ENCODE measurements at places on chromosomes 4 and X.
A peak's percentile ranks its signal among the peaks of the same experiment; 100 is the strongest.

GRCh38 chr4:80452055-80452454 is 116.5 kb downstream of the CFAP299 start:
- no peak for DNase-seq

- DNase-seq, result no peak
These were observed 231.1 kb downstream of the SLC39A8 start for GRCh38 chr4:102114118-102114630.

GRCh38 chr4:108024878-108025165 is 35.1 kb downstream of the HADH start:
- peak; percentile 41 for DNase-seq

- no peak for DNase-seq
These were observed 13.7 kb downstream of the LINC00632 start for GRCh38 chrX:140723121-140723715.

- DNase-seq, result no peak
These were observed 88.3 kb downstream of the FAM53A start for GRCh38 chr4:1595789-1596325.

DNA sequence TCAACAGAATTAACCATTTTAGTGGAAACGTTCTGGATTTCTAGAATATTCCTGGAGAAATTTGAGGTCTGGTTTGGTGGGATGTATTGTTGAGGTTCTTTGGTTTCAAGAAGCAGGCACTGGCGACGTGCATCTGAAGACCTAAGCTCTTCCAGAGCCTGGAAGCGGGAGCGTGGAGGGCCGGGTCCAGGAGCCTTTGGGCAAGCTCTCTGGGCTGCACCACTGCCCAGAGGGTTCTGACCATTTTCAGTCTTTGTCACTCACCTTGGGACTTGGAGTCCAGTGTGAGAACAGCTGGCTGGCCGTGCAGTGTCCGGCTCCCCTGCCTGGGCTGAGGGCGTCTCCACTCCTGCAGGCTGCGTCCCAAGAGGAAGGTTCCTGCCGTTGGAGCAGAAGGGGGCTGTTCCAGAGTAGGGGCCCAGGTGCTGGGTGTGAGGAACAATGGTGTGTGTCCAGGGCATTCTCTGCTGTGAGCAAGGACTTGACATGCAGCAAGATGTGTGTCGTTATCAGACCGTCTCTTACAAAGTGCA is 24.0 kb downstream of the PIGG start:
- DNase-seq, result no peak

DNA sequence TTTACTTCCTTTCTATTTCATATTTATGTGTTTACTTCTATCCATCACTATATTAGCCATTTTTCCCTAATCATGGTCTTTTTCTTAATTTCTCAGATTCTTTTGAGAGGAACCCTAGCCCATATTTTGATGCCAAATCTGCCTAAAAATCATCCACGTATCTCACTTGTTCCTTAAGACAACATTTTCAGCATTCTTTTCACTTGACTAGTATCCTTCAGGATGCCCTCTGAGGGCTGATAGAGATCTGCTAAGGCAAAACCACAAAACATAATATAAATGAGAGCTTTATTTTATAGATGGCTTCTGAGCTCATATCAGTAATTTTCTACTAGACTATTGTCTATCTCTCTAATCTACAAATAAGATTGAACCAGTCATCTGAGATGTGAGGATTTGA is 341.9 kb downstream of the GPM6A start:
- DNase-seq, result peak; percentile 45

DNA sequence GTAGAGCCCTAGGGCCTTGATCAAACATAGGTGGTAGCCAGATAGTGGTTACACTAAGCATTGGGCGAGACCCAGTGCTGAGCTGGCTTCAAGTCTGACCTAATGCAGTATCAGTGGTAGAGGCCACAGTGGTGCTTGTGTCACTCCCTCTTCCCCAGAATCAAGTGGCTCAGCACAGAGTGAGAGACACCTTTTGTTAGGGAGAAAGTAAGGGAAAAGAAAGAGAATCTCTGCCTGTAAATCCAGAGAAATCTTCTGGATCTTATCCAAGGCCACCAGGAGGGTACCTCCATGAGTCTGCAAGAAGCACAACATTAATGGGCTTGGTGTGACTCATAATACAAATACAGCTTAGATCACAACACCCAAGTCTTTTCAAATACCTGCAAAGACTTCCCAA is 117.7 kb upstream of the SLC6A14 start:
- no peak for DNase-seq

DNA sequence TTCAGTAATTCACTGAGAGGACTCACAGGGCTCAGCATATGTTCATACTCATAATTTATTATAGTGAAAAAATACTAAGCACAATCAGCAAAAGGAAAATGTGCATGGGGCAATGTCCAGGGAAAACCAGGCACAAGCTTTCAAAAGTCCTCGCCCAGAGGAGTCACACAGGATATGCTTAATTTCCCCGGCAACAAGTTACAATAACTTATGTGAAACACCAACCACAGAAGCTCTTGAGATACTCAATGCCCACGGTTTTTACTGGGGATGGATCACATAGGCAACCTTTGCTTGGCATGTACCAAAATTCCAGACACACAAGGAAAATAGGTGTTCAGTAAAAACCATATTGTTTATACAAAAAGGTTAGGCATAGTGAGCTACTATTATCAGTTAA is 38.5 kb upstream of the STPG2 start:
- DNase-seq, result peak; percentile 51

- no peak for DNase-seq
These were observed 10.8 kb downstream of the IGFBP7 start for GRCh38 chr4:57099363-57099762.

GRCh38 chr4:6715704-6716017 is 313 bp upstream of the BLOC1S4 start:
- DNase-seq, result no peak

DNA sequence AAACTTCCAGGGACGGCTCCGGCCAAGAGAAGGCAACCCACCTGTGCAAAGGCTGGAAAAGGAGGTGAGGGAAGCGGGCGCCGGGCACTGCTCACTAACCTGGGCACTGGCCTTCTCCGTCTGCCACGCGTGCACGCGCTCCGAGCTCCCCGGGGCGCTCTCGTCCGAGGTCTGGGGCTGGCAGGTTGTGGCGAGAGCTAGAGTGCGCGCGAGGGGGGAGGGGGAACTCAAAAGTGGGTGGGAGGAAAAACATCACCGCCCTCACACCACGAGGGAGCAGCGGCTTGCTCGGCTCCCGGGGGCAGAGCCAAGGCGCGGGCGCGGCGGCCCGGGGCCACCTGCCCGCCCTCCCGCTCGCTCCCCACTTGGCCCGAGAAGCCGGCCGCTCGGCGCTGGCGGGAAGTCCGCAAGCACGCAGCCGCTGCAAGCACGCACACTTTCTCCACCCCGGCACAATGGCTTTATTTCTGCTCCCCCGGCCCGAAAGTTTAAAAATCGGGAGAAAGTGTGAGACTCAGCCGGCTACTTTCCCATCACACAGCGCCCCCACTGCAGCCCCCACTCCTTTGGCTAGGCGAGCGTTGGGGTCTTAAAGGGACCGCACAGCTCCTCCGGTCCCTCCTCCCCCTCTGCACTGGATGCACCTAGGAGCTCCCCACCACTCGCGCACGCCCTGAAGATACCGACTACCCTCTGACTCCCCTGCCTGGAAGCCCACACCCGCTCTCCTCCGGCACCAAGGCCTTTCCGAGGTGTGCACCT is at the start of gene CHRDL1:
CHRDL1 (minus strand) TSS at position 173 of the 762 bp plus-strand sequence. CDS start 3,636 bp downstream, outside the sequence.
- DNase-seq, result no peak

DNA sequence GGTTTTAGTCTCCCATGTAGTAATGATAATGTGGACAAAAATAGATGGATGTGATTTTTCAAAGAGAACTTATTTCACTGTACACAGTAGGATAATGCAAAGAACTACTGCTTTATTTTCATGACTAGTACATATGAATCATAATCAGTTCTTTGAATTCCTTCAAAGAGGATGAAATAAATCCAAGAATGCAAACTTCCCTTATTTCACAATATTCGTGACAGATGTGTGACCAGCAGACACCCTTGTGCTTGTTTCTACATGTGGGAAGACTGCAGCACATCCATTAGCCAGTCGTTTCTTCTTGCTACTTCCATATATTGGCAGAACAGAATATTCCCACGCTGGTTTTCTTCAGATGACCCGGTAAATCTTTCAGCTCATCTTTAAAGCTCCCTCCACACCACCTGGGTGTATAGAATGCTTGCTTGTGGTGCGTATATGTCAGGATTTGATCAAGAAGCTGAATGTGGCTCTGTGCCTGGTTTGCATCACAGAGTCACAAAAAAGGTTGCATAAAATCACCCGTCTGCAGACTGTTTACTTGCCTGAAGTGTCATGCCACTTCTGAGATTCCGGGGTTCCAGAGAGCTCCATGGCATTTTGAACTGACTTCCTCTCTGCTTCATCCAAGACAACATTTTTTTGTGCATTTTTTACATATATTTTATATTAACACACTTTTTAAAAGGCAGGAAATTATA is 47.7 kb upstream of the FAT4 start:
- DNase-seq, result peak; percentile 84

DNA sequence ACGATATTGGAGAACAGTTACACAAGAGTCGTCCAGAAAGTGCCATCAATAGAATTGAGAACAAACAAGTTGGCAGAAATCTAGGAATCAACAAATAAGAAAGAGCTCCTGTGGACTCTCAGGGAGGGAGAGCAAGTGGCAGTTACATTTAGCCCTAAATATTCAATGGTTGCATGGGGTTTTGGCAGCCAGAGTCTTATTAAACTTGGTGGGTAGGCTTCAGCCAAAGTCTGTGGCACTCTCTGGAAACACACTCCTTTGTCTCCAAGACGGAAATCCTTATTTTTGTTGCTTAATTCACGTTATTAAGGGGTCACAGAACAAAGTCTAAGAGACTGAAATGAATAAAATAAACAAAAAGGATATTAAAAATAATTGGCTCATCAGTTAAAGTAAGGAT is 742.2 kb upstream of the ATOH1 start:
- DNase-seq, result no peak

DNA sequence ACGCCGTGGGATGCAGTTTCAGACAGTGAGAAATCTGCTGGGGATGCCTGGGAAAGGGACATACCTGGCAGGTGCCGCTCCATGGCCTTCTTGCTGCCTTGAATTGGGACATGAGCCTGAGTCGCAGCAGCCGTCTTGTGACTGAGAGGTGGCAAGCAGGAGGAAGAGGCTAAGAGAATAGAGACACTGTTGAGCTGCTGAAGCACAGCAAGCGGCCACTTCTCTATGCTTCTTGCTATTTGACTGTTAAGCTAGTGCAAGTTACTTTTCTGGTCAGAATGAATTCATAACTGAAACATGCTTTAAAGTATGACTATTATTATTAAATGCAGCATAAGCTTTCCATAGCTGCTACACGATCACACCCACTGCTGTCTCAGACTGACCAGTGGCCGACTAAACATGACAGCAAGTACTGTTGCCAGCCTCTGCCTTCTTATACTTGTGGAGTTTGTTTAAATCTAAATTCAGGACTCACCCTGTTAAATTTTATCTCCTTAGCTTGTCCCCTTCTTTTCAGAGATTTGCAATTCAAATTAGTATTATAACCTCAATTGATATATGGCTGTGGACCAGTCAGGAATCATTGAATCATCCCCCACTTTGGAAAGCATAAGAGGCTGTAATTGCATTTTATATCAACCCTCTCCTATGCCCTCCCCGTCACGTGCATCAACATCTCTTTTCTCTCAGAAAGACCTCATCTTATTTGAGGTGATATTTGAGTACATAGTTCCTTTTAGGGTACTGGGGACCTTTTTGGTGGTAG is 24.8 kb upstream of the ACSL1 start:
- no peak for DNase-seq

- no peak for DNase-seq
These were observed 30.3 kb upstream of the SLC2A9 start for GRCh38 chr4:10051517-10052135.

Data from LHCN-M2 (cell line).